ENCODE measurements at places on chromosomes 5 and 9.

GRCh38 chr5:151720215-151720614, 33.5 kb upstream of the SPARC start:
- no peak for DNase-seq

GRCh38 chr5:40436535-40437237, 243.0 kb upstream of the PTGER4 start:
- DNase-seq: no peak

DNA sequence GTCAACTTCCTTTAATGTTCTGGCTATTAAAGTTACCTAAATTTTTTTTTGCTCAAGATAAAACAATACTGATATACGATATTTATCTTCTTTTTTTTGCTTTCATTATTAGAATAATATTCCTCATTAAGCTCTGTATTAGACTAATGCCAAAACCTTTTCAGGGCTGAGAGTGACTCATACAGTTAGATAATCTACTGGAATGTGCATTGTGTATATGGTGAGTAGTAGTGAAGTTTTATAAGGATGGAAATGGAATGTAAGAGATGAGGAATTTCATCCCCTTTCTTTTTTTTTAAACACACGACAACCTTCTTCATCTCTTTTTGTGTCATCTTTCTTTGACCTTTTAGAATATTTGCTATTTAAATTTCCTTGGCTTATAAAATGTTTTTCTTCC, 268.6 kb downstream of the ISL1 start:
- DNase-seq: no peak

DNA sequence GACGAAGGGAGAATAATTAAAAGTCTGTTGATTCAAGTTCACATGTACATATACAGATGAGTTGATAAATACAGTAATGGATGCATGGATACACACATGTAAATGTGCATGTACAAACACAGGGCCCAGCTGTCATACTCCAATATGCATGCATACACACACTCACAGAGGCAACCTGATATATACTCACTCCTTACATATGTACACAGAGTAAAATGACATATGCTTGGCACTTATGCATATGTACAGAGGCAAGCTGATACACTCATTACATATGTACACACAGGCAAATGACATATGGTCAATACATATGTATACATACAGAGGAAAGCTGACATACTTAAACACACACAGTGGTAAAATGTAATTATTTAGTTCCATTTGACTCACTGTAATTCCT, 7.2 kb upstream of the TMEFF1 start:
- no peak for DNase-seq

DNA sequence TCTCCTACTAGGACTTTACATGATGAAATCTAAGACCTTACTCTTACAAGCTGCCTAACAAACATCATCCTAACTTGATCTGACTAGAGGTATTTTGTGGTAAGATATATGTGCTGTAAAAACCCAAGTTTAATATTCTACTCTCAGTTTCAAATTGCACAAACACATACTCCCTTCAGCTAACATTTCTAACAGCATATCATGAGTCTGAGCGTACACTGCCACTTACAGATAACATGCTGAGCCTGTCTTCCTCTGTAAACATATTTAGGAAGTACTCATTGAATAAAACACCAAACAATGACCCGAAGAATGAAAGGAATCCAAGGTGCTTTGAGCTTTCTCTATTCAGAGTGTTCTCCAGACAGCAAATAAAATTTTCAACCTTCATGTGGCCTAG, 7.9 kb upstream of the ESM1 start:
- DNase-seq: peak; percentile 23
